ENCODE measurements at places on chromosomes 2 and 18.

- DNase-seq, result no peak
Observed at GRCh38 chr18:26052505-26052904, 37.9 kb downstream of the SS18 start.

- DNase-seq, result no peak
Observed at GRCh38 chr2:235295831-235296230, 198.0 kb upstream of the AGAP1 start.

- DNase-seq, result no peak
Observed at GRCh38 chr18:5979971-5980457, 84.7 kb upstream of the TMEM200C start.

DNA sequence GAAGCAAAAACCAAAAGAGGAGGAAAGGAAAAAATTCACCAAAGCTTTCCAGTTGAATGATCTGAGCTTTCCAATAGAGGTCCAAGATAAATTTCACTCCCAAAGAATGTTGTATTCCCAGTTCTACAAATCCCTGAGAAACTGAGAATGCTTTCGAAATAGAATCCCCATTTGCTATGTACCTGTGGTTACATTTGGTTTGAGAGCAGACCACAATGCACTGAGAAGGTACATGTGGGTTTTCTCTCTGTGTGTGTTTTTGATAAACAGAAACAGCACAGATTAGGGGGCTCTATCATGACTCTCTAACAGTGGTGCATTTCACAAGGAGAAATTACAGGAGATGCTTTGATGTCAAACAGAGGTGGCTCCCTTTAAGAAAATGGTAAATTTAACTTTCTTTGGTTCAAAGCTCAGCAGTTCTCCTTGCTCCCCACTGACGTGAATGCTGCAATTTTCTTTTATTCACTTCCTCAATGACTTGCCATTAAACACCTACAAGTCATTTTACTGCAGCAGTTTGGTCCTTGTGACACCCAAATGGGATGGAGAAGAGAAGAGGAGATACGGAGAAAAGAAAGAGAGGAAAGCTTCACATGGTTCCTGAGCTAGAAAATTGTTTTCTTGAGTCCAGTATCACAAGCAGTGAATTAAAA lies 108.7 kb downstream of the EPHA4 start:
- no peak for DNase-seq

GRCh38 chr2:10080536-10081304 lies 509 bp upstream of the CYS1 start:
- no peak for DNase-seq

- no peak for DNase-seq
Observed at GRCh38 chr18:74840492-74841167, 243.0 kb downstream of the ZNF407 start.

- no peak for DNase-seq
Observed at GRCh38 chr2:44705876-44706480, 235.5 kb upstream of the SIX3 start.

- DNase-seq, result no peak
Observed at GRCh38 chr2:172283476-172283875, 143.9 kb upstream of the ITGA6 start.

Data from stimulated activated CD4-positive, alpha-beta T cell treated with anti-CD3 and anti-CD28 coated beads, Interleukin-15, amount 100 ng/mL, for 48 hours (primary cell).